ENCODE measurements at places on chromosomes 7 and 10.

- DNase-seq = peak; percentile 49
Observed at GRCh38 chr10:46550795-46551700, 5.4 kb downstream of the GPRIN2 start.

- DNase-seq = peak; percentile 84
Observed at GRCh38 chr7:44615149-44615611, 8.8 kb downstream of the OGDH start.

DNA sequence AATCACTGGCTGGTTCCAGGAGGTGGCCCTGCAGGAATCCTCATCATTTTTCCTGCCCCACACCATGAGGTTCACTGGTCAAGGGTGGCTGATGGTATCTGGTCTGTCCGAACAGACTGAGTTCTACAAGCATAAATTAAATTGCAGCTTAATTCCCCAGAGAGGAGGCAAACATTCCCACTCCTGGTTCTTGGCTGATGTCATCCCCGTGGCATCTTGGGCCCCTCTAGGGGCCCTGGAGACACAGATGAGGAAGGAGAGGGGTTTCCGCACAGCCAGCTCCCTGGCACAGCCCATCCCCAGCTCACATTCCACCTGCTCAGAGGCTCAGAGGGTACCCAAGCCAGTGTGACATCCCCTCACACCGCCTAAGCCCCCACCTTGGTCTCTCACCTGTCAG lies 5.3 kb upstream of the KLRG2 start:
- no peak for DNase-seq

DNA sequence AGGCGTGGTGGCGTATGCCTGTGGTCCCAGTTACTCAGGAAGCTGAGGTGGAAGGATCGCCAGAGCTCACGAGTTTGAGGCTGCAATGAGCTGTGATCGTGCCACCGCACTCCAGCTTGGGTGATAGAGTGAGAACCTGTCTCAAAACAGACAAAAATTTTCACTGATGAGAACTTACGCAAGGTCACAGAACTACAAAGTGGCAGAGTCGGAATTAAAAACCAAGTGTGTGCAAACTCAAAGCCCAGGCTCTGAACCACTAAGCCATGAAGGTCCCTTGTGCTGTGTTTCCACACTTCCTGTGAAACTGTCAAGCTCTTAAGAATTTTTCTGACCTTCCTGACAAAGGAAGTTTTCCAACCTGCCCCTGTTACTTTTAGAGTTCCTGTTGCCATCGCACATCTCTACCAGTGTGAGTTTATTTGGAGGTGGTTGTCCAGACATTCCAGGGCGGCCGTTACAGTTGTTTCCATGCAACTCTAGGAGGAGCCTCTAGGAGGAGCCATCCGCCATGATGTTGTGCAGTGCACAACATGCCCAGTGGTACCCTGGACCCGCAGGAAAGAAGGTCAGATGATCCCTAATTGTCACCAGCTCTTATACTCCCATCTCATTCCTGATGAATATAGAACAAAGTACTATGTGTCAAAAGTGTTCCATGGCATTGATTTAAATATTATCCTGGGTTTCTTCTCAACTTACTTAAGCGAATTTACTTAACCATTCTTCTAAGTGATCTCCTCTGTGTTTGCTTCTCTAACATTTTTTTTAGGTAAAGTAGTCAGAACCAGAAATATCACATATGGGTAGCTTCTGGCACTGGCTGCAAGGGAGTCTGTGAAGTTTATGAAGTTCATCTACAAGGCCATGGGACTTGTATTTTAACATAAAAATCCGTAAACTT lies 49.0 kb upstream of the LYZL1 start:
- no peak for DNase-seq

DNA sequence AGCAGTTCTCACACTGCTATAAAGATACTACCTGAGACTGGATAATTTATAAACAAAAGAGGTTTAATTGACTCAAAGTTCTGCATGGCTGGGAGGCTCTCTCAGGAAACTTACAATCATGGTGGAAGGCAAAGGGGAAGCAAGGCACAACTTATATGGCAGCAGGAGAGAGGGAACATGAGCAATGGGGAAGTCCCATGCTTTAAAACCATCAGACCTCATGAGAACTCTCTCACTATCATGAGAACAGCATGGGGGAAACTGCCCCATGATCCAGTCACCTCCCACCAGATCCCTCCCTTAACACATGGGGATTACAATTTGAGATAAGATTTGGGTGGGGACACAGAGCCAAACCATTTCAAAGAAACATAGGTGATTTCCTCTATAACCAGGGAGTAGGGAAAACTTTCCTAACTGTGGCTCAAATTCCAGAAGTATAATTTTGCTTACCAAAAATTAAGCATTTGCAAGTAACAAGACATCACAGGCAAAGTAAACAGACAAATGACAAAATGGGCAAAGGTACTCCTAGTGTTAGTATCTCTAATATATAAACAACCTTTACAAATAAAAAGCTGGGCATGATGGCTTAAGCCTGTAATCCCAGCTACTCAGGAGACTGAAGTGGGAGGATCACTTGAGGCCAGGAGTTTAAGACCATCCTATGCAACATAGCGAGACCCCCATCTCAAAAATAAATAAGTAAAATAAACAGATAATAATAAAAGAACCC lies 88.0 kb downstream of the KBTBD2 start:
- no peak for DNase-seq

DNA sequence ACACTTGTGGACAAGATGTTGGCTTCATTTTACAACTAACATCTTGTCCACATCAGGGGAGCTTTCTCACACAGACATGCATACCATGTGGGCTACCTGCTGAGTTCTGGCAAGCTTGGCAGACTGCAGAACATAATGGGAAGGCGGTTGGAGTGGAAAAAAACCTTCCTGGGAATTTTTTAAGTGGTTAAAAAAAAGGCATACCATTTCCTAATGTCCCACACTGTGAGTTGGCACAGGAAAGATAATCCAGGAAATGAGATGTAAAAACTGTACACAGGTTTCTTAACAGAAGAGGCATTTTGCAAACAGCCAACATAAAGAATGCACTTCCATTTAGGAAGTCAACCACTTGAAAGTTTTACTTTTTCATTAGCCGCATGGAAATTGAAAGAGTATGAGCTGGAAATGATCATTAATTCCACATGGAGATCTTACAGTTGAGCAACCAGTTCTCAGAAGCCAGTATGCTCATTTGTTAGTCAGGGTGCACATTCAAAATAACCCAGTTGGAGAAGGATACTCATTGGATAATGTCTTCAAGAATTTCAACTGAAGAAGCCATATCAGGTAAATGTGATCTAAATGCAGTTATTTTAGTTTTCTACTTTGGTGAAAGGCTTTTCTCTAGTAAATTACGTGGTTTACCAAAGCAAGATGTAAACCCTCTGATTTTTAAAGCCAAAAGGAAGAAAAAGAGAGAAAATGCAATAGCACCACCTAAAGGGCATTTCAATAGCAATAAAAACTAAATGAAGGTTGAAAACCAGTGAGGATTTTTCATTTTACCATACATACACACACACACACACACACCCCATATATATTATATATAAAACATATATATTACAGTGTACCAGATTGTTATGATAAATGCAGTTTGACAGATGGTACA lies 194.0 kb downstream of the TAX1BP1 start:
- DNase-seq = no peak

DNA sequence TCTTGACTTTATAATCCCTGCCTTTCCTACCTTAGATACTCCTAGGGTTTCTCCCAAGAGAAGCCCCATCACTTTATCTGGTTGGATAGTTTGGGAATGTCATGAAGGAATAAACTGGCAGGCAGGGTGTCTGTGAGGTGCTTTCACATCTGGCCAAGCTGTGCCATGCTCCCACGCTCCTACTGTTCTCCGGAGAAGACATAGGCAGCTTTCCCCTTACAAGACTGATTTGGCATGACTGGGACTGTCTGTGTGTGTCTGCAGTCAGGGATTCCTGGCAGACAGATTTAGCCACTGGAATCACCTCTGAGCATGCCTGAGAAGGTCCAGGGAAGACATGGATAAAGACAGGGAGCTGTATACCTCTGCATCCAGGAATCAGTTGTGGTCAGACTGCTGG lies 45.3 kb downstream of the HK1 start:
- DNase-seq = no peak

GRCh38 chr10:123119081-123119480 lies 16.7 kb upstream of the HMX3 start:
- no peak for DNase-seq

- DNase-seq = no peak
Observed at GRCh38 chr10:89030791-89031190, 40.2 kb downstream of the FAS start.

- no peak for DNase-seq
Observed at GRCh38 chr7:18788026-18788425, 292.5 kb downstream of the HDAC9 start.

- no peak for DNase-seq
Observed at GRCh38 chr7:134799377-134799776, 19.9 kb downstream of the CALD1 start.

DNA sequence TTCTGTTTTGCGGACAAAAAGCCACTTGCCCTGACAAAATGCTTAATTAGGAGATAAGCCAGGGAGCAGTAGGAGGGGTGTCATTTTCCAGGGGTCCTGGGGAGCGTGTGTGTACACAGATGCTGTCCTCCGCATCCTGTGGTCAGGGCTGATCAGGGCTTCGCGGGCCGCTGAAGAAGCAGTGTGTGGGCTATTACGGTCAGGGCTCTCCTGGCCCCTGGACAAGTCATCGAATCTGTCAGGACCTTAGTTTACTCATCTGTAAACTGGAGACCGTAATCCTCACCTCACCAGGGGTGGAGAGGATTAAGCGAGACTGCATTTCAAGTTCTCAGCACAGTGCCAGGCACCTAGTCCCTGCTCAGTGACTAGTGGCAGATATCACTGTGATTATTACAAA lies 26.0 kb upstream of the MXI1 start:
- no peak for DNase-seq

DNA sequence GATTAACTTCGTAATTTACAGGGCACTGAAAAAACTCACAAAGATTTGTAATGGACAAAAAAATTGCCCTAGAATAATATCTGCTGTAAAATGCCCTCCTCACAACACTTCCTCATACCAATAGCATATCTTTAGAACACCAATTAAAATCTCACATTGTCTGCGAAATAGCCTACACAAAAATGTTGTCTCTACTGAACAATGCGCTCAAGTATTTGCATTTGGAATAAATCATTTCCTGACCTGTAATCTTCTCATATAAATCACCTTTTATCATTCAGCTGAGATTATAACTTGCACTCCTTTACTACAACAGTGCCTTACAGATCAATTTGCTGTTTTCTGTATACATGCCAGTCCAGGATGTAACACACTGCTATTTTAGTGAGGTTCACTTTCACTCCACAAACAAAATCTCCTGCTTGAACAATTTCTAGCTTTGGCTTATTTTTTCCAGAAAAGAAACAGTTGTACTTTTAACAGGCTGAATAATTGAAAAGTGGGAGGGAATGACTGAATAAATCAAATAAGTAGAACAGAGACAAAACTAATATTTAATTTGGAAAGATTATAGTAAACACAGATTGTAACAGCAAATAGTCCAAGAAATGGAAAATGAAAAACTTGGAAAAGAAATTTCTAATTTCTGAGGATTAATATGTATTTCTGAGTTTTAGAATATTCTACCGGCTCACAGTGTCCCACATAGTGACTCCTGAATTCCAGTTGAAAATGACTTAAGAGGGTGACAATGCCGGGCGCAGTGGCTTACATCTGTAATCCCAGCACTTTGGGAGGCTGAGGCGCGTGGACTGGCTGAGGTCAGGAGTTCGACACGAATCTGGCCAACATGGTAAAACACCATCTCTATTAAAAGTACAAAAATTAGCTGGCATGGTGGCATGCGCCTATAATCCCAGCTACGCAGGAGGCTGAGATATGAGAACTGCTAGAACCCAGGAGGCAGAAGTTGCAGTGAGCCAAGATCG lies 30.6 kb downstream of the JMJD1C start:
- no peak for DNase-seq

DNA sequence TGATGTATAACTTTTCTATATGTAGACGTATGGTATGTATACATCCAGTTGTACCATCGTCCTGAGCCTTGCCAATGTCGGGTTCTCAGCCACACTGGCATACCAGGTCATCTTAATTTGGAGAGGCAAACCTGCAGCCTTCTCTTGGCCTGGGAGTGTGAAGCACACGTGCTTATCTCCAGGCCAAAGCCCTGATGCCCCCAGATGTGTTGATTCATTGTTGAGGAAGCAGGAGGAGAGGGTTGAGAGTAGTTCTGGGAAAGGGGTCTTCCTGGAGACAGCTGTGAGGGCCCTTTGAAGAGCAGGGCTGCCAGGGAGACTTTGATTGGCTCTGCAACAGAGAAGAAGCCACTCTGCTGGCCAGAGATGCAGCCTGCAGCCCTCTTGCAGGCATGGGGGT lies 155.6 kb downstream of the ARHGAP21 start:
- DNase-seq = no peak

DNA sequence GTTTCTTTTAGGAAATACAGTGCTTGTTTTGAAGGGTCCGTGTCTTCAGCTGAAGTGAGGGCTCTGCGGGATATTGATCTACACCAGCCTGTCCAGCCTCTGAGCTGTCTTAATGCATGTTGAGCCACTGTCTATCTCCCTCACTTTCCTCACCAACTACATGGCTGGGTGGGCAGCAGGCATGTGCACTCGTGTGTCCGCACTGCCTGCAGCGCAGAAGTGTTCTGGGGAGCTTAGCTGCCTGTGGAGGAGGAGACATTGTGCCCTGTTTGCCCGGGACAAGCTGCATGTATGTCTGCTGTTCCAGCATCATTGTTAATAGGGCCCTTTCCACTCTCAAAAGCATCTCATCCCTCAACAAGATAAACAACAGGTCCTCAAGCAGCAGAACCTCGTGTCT lies 133.1 kb upstream of the EEPD1 start:
- DNase-seq = no peak

GRCh38 chr10:127962205-127962604 lies 55.3 kb downstream of the PTPRE start:
- no peak for DNase-seq

DNA sequence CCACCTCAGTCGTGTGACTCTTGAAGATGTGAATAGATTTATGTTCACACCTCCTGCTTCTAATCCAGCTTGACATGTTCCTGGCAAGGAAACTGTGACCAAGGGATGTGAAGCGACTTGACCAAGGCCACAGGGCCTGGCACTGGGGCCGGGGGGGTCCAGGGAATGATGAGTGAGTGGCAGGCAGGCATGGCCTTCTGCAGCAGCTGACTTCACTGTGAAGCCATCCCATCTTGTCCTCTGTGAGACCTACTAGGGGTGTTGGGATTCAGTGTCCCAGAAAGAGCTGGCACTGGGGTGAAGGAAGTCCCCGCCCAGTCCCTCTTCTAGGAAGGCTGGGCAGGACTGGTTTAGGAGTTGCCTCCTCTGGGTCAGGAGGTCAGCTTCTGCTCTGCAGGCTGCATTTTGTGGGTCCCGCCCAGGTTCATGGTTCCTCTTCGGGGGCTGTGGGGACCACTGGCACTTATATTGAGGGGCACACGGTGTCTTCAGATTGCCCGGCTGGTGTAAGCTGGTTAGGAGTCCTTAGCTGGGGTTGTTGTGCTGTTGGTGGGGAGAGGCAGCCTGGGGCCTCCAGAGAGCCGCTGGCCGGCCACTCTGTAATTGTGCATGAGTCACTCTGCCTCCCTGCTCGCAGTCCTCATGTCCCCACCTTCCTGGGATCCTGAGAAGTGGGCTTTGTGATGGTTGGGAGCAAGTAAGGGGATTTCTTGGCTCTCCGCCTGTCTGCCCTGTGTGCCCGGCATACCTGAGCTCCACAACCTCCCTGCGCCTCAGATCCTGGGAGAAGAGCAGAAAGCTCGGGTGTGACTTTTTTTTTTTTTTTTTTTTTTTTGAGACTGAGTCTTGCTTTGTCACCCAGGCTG lies 11.0 kb downstream of the ZMIZ1 start:
- no peak for DNase-seq
